Osteoblast (primary cell): ENCODE measurements at places on chromosomes 4 and X. TPM values are rescaled to one million over a fixed set of nuclear protein-coding genes. Genes with fewer than 3 reads are reported as not detected.

- peaks cover 50% of the 10 kb centered on the region for H3K36me3 ChIP-seq
- DNase-seq = no peak
- H3K27me3 ChIP-seq = no peaks in the 10 kb centered on the region
- H3K27ac ChIP-seq = no peak overlapping the region
Observed at GRCh38 chrX:20128670-20129069, 12.0 kb upstream of the MAP7D2 start.

DNA sequence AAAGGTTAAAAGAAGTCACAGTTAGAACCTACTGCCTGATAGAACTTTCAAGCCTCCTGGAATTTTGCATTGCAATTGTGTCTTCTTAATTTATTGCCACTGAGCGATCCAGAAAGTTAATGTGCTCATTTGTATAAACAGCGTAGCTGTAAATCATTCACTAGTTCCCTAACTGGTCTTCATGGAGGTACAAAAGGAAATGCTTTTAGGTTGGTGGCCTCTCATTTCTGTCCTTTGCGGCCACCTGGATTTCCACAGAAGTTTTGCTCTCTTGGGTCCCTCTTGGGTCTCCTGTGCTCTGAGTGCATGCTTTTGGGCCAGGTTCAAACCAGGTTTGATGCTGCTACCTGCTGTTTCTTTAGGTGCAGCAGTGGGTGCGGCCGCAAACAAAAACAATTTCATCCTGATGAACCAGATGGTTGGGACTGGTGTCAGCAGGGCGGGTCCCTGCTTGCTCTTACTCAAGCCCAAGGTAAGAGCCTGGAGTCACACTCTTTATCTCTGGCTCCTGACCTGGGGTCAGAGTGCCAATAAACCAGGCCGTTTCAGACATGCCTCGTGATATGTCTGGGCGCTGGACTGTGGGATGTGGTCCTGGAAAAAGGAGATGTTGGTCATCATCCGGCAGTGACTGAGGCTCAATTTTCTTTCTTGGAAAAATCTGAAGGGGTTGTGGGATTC is 270.1 kb downstream of the PTTG2 start:
- no peaks in the 10 kb centered on the region for H3K27me3 ChIP-seq
- H3K4me1 ChIP-seq = no peaks in the 10 kb centered on the region
- no peak overlapping the region for H3K27ac ChIP-seq
- H3K36me3 ChIP-seq = no peaks in the 10 kb centered on the region
- DNase-seq = no peak
- no peak overlapping the region for H3K4me3 ChIP-seq

DNA sequence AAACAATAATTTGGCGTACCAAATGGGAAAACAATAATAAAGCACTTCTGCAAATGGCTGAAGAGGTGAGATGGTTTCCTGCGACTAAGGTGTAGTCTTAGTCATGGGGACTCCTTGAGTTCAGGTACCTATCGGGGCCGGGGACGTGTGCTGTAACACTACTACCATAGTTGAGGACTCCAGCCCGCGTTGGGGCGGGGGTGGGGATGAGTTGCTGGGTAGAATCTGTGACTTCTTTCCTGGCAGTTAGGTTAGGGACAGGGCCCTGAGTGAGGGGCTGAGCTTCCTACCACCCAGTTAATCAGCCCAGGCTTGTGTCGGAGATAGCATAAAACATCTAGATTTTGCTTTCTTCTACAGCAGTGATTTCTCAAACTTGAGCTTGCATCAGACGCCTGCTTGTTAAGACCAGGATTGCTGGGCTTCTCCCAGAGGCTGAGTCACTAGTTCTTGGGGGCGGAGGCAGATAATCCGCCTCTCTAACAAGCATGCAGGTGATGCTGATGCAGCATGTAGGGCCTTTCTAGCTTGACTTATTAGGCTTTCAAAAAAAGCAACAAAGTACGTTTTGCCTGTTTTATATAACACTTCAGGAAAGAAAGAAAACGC is 30.2 kb downstream of the RBBP7 start:
- peaks cover 46% of the 10 kb centered on the region for H3K4me1 ChIP-seq
- H3K4me3 ChIP-seq = no peak overlapping the region
- H3K27me3 ChIP-seq = no peaks in the 10 kb centered on the region
- peaks cover 32% of the 10 kb centered on the region for H3K36me3 ChIP-seq
- DNase-seq = no peak
- peak overlapping the region; percentile 78 for H3K27ac ChIP-seq

- DNase-seq = peak; percentile 71
- peak overlapping the region; percentile 75 for H3K27ac ChIP-seq
- H3K36me3 ChIP-seq = no peaks in the 10 kb centered on the region
- H3K27me3 ChIP-seq = no peaks in the 10 kb centered on the region
Observed at GRCh38 chr4:54227256-54228055, 1.6 kb upstream of the PDGFRA start.

GRCh38 chrX:119481323-119481801 is 13.1 kb downstream of the SLC25A5 start:
- H3K4me3 ChIP-seq = no peak overlapping the region
- peaks cover 10% of the 10 kb centered on the region for H3K4me1 ChIP-seq
- H3K27me3 ChIP-seq = no peaks in the 10 kb centered on the region
- no peaks in the 10 kb centered on the region for H3K36me3 ChIP-seq
- DNase-seq = no peak
- no peak overlapping the region for H3K27ac ChIP-seq

DNA sequence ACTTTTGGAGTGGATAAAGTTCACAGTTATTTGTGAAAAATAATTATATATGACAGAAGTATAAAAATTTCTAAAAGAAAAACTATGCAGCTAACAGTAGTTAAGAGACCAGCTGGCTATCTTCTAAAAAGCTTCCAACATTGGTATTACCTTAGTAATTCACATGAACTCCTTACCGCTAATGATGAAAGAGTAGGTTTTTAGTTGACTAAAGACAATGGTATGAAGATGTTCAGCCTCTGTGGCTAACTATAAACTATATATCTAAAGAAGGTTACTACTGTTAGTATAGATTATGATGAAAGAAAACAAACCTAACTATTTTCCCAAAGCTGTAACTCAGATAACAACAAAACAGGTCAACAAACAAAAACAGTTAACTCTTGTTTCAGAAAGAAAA is 10.4 kb downstream of the CCNI start:
- no peaks in the 10 kb centered on the region for H3K27me3 ChIP-seq
- DNase-seq = no peak
- no peak overlapping the region for H3K4me3 ChIP-seq

Gene TCEAL6
- not detected in 2 replicates for total RNA-seq

Gene RASSF6
- not detected in 2 replicates for total RNA-seq

Gene HMGN5
- 0.88 and 1.8 TPM in 2 replicates for total RNA-seq

Gene SUPT20HL1
- not detected in 2 replicates for total RNA-seq

Gene PNMA3
- not detected in 2 replicates for total RNA-seq

Gene RNF212
- total RNA-seq = 7.1 and 7.6 TPM in 2 replicates
